ENCODE measurements at places on chromosomes 3 and 15.

DNA sequence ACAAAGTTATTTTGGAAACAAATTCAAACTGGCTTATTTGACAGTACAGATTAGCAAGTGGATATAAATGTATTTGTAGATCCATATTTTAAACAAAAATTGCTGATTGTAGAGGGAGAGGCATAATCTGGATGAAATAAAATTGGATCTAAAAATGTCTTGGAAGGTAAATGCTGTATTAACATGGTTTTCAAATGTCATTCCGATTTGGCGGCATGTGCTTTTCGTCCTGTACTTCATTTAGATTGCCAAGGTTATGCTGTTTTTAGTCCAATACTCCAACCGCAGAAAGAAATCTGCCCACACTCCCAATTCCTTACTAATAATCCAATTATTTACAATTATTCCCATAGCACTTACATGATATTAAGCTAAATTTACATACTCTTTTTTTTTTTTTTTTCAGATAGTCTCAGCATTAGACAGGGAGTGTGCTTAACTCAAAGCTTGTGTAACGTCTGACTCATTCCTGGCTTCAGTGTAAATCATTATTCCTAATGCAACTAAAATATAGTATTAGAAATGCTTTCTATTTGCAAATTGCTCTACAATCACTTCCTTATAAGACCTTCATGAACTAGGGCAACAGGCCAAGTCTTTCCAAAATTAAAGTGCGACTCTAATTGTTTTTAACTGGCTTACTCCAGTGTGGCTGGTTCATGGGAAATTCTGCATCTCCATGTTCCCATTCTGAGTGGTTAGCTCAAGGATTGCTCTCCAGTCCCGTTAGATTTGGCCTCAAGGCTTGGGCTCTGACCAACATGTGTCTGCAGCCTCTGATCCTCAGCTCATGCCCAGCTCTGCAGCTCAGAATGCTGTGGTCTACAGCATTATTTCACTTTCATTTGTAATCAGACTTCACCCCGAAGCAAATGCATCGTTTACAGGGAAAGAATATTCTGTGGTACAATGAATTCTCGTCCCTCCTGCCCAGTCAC lies 103.9 kb downstream of the FBN1 start:
- DNase-seq = no peak

- DNase-seq = no peak
These were observed 49.5 kb downstream of the ITGA11 start for GRCh38 chr15:68382286-68383007.

GRCh38 chr3:45541326-45542321 lies 52.9 kb upstream of the LIMD1 start:
- no peak for DNase-seq

GRCh38 chr3:190848870-190849269 lies 13.6 kb downstream of the GMNC start:
- no peak for DNase-seq

- DNase-seq = no peak
These were observed 19.0 kb upstream of the LRRC58 start for GRCh38 chr3:120368172-120368571.

DNA sequence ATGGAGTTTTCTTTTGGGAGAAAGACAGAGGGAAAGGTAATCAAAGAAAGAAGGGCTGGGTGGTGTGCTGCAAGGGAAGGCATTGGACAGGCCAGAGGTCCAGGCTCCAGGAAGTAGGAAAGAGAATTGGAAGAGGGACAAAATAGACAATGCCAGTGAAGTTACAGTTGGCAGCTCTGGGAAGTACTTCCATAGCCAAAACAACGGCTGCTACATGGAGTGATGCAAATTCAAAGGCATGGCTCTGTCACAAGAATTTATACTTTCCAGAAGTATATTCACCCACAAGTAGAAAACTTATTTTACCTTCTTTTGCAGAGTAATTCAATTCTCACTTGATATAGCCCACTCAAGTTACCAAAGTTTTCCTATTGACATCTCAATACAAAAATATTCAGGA lies 191.5 kb downstream of the TNIK start:
- no peak for DNase-seq

DNA sequence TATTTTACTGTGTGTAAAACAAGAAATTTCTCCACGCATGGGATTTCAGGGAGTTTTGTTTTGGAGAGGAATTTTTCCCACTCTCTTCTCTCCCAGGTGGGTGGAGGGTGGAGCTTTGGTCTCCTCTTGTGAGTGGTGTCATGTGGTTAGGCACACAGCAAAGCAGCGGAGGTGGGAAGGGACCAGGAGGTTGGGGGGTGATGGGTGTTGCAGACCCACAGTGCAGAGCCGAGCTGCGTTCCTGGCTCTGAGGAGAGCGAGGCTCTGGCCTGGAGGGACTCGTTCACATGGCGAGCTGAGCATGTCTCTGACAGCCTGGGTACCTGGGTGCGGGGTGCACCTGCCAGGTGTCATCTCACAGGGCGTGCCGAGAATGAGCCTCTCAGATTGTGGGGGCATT lies 87.8 kb downstream of the RYR3 start:
- no peak for DNase-seq

DNA sequence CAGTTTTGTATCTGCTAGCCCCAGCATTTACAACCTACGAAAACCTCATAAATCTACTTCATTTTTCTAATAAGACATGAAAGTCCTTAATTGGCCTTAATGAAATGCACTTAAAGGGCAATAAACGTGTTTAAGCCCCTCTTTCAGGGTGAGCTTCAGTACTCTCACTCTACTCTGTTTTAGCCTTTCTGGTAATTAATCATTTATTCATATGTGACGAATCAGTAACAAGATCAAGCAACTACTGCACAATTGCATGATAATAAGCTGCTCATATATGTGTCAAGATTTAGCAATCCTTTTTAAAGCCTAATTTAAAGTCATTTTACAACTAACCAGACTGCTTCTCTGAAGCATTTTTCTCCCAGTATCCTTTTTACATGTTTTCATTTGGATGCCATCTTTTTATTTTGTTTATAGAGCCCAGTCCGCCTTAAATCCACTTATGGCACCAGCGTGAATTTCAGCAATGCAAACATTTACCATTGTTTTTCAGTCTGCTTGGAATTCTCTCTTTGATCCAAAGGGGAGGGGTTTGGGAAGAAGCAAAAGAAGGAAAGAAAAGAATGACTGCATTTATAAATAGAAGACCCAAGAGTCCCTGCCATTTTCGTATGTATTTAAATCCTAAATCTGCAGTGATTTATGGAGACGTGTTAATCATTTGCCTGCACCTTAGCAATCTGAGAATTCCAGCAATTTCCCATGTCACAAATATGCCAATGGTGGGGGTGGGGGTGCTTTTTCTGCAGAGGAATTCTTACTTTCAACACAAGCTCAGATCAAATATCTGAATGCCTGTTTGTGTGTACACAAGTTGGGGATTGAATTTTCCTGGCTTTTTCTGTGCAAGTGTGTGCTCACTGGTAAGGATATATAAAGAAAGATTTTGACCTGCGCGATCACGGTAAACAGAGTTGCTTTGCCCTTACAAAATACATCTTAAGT lies 230.8 kb upstream of the TBC1D5 start:
- DNase-seq = no peak

GRCh38 chr15:27582726-27583410 lies 516.2 kb downstream of the OCA2 start:
- DNase-seq = no peak

DNA sequence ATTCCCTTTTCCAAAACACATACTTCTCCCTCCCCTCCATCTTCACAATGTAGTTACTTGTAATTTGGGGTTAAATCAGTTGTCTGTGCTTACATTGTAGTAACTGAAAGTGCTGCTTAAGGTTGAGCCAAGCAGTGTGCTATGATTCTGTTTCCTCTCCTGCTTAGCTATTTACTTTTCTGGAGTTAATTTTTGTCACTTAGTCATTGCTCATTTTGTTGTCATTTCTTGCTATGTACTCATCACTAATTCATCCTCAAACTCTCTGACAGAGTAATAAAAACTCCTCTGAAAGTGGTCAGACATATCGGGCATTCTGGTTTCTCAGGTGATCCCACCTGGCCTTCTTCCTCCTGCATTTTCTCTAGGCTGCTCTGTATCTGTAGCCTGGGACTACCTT lies 80.7 kb downstream of the PPARG start:
- DNase-seq = no peak

GRCh38 chr3:84959470-84960271 lies 882 bp downstream of the CADM2 start:
- no peak for DNase-seq

- DNase-seq = no peak
These were observed 20.6 kb upstream of the SENP7 start for GRCh38 chr3:101533603-101533968.

- DNase-seq = no peak
These were observed 80.2 kb upstream of the SPATA12 start for GRCh38 chr3:56980243-56980642.

DNA sequence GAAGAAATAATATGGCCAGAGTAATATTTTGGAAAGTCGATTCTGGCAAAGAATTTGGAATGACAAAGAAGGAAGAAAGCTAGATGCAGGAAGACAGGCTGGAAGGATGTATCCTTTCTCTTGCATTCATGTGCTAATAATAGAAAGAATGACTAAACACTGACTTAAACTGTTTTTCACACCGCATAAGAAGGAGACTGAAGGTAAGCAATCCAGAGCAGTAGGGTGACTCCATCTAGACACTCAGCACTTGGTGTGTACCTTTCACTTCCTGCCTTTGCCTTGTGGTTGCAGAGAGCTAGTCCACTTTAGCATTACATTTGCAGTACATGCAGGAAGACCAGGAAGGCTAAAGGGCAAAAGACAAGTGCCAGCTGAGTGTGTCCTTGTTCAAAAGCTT lies 234.6 kb downstream of the RBMS3 start:
- no peak for DNase-seq

DNA sequence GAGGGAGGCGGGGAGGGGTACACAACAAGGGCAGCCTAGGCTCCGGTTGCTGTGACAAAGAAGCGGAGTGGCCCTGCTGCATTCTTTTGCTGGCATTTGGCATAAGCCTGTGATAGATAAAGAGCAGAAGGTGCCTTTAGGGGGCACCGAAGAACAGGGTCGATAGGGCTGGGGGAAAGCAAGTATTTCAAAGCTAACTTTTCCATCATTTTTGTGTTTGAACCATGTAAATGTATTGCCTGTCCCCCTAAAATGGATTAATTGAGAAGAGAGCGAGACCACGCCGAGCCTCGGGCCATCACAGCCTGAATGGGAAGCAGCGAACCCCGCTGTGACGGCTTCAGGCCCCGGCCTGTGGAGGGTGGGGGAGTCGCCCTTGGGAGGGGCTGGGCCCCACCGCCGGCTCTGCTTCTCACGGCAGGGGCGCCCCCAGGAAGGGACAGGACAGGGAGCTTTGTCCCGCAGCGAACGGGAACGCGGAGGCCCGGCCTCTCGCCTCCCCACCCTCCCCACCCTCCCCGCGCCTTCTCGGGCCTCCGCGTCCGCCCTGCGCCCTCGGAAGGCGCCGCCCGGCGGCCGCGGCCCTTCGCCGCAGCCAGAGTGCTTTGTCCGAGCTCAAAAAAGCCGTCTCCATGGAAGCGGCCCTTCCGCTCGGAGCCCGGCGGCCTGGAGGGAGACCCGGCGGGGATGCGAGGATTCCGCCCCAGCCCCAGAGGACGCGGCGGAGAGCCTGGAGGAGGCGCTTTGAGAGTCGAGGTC lies 32.4 kb upstream of the ALDH1L1 start:
- no peak for DNase-seq

DNA sequence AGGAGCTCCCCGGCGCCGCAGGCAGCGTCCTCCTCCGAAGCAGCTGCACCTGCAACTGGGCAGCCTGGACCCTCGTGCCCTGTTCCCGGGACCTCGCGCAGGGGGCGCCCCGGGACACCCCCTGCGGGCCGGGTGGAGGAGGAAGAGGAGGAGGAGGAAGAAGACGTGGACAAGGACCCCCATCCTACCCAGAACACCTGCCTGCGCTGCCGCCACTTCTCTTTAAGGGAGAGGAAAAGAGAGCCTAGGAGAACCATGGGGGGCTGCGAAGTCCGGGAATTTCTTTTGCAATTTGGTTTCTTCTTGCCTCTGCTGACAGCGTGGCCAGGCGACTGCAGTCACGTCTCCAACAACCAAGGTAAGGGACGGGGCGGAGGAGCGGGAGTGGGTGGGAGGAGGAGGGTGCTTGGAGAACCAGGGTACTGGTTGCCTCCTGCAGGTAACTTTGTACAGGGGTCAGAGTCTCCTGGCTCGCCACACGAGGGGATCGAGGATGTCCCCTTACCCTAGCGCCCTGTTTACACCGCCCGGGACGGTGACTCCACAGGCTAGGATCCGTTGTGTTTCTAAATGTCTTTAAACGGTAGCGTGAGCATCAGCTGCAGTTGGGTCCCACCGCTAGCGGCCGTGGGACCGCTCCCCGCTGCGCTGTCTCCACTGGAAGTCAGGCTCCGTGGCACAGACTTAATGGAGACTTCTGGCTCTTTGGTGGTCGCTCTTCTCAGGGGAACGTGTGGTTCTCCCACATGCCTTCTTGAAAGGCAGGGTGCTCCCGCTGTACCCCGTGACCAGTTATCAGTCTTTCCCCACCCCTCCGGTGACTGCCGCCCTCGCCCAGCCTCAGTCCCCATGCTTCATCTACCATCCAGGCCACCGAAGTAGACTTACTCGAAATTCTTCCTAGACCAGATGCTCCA lies 515 bp downstream of the EPHA6 start:
- no peak for DNase-seq

- DNase-seq = no peak
These were observed 7.6 kb upstream of the FOXB1 start for GRCh38 chr15:59996298-59997041.

- DNase-seq = no peak
These were observed 507 bp downstream of the DIPK2A start for GRCh38 chr3:143972155-143972504.

- DNase-seq = no peak
These were observed 32.2 kb downstream of the PTPN23 start for GRCh38 chr3:47412842-47413520.

GRCh38 chr15:89132611-89133507 lies 44.6 kb downstream of the ABHD2 start:
- DNase-seq = no peak

GRCh38 chr15:78540871-78541743 lies 863 bp downstream of the PSMA4 start:
- no peak for DNase-seq

DNA sequence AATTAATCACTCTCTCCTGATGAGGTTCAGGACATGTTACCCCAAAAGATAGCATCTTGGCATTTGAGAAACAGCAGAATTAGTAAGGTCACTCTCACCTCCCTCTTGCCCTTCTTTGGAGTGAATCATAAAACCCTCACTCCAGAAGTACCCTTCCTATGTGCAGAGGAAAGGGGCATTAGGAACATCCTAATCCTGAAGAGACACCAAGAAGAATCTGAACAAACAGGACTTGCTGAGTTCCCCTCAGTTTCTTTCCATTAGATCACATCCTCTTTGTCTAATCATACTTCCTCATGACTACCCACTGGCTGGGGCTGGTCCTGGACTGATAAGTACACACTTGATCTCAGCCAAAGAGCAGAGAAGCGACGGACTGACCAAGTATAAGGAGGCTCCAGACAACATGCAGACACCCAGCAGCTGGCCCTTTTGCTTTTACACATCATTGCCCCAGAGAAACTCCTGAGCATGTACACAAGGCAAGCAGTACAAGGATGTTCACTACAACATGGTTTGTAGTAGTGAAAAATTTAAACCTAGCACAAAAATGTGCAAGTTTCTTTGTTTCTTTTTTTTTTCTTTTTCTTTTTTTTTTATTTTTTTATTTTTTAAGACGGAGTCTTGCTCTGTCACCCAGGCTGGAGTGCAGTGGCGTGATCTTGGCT lies 15.0 kb upstream of the TM6SF1 start:
- DNase-seq = no peak

All from stimulated activated CD8-positive, alpha-beta memory T cell treated with anti-CD3 and anti-CD28 coated beads, Interleukin-2, amount 100 ng/mL, for 48 hours (primary cell).